ENCODE measurements at places on chromosomes 16 and 17.

DNA sequence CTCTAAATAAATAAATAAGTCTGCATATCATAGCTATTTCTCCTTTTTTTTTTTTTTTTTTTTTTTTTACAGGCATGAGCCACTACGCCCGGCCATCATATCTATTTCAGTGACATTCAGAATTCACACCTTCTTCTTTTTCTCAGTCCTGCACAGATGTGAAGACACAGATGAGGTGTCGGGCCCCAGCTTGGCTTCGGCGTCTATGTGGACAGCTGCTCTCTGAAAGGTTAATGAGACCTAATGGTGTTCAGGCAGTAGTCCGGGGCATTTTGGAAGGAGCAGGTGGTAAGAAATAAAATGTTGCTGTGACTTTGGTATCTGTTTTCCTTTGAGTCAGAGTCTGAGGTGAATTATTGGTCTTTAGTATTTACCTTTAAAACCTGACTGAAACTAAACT lies 23.6 kb downstream of the TANGO6 start:
- DNase-seq = no peak

GRCh38 chr16:5025171-5025632 lies 8.5 kb downstream of the NAGPA start:
- no peak for DNase-seq

DNA sequence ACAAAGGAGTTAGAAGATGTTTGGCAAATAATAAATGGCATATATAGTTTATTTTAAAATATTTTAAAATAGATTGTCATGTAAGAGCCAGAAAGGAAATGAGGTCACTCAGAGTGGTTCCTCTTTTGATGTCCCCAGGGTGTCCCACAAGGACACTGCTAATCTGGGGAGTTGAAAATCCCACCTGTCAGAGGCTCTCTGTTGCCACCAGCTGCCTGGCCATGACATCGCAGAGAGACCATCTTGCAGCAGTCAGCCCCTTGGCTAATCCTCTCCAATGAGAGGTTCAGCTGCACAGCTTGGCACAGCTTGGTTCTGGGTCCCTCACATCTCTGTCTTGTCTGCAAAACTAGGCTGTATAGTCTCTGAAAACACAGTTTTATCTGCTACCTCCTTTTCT lies 11.0 kb upstream of the RBFOX1 start:
- DNase-seq = no peak

DNA sequence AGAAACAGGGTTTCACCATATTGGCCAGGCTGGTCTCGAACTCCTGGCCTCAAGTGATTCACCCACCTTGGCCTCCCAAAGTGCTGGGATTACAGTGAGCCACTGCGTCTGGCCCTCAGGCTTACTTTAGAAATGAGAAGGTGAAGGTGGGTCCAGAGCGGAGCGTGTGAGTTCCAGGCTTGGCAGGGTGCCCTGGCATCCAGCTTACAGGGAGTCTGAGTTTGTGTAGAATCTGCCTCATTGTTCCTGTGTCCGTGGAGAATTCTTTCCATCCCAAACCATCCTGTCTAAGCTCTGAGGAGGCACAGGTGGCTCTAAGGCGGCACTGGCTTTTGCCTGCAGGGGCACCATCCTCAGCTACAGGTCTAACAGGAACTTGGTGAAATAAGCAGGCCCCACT lies 50.6 kb downstream of the RAB11FIP3 start:
- no peak for DNase-seq

DNA sequence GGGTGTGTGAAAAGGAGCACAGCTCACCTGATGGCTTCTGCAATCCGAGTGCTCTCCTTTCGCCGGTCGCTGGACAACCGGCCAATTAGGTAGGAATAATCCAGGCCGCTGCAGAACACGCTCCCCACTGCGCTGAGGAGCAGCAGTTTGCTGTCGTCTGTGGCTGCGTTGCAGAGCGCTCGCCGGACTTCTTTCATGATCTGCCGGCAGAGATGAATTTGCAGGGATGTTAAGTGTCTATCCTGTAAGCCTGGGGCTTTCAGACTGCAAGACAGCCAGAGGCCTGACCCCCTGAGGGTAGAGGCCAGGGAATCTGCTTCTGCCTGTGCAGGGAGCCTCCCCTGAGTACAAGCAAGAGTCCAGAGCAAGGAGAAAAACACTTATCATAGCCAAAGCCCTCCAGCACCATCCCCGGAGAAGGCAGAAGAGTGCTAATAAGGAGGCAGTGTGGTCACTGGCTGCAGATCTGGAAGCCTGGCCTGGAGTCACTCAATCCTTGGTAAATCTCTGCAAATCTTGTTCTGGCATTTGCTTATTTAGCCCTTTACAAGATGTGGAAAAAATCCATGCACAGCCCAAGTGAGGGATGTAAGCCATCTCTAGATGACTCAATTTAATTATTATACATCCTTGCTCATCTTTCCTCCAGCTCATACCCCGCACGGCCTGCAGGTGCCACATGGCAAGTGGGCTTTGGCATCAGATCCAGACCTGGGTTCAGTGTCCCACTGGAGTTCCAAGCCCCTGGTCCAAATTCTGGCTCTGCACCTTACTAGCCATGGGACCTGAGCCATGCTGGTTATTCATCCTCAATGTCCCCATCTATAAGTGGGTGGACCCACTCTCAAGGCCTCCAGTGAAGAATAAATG lies 80.2 kb downstream of the DYNLRB2 start:
- DNase-seq = no peak

DNA sequence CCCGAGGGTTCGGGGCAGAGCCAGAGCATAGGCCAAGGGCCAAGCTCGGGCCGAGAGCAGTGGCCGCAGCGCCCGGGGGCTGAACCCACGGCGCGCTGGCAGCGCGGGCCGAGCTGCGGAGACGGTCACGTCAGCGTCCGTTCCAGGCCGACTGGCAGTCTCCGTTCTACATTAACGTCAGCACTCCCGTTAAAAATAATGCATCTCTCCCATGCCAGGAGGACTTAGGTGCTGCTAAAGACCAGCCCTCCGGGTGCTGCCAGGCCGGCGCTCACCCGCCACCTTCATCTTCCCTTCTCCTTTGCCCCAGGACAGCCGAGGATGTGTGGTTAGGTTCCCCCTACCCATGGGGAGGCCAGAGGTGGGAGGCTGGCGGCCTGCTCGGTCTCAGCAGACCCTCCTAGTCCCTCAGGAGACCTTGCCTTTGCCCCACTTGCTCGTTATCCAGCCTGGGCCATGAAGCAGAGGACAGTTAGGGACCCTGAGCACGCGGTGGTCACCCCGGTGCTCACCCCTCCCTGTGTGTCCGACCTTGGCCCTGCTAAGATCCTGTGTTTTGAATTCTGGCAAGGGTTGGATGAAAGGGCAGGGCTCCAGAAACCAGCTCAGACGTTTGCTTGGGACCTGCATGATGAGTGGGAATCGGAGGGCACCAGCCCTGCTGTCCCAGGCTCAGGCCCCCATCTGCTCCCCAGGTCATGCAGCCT lies 572 bp downstream of the MPG start:
- peak; percentile 22 for DNase-seq
